ENCODE measurements at places on chromosomes 13 and 19.
A peak's percentile ranks its signal among the peaks of the same experiment; 100 is the strongest.

DNA sequence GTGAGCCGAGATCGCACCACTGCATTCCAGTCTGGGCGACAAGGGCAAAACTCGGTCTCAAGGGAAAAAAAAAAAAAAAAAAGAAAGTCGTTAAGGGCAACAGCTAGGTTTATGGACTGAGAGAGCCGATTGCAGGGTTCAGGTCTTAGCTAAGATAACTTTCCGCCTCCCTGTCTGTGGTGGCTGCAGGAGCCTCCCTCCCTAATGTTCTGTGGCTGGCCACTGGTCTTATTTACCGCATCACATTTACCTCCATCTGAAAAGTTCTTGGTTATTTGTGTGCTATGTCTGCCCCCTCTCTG is 722 bp upstream of the CRTC1 start:
- no peak for DNase-seq

GRCh38 chr13:73717632-73718031 is 416.6 kb downstream of the KLF12 start:
- DNase-seq: peak; percentile 57

GRCh38 chr19:43504426-43505185 is at the start of gene PHLDB3:
Gene PHLDB3, minus strand, starts transcription at chr19:43504746. Its CDS starts 628 bp downstream, at chr19:43504118.
- peak; percentile 63 for DNase-seq

DNA sequence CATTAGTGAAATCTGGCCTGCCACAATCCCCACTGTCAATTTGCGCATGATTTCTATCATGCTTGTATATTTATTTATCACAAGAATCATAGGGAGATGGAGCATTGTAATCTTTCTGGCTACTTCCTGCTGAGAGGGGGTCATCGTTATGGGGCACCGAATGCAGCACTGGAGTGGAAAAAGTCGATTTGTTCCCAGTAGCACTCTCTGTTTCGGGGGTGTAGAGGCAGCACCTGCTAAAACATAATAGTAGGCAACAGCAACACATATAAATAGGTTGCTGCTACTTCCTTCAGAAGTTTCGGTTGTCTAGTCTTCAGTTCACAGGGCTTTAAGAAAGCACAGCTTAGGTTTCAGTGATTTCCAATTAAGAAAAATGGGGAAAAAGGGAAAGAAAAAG is 23.4 kb upstream of the CEACAM21 start:
- no peak for DNase-seq

DNA sequence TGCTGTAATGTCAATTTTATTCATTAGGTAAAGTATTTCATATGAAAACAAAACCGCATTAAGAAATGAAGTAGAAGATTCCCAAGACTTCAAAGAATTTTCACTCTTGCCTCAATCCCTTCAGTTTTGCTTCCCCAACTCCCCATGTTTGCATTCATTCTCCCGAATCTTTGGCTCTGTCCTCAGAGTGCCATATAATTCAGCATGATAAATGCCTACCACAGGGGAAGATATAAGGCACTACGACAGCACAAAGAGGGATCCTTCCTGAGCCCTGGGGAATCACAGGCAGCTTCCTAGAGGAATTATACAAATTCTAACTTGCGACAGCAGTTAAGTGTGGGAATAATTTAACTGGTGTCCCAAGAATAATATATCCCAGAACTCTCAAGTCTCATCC is 68.5 kb downstream of the TSC22D1 start:
- DNase-seq: no peak

GRCh38 chr19:40332669-40333068 is 15.5 kb downstream of the C19orf47 start:
- no peak for DNase-seq

DNA sequence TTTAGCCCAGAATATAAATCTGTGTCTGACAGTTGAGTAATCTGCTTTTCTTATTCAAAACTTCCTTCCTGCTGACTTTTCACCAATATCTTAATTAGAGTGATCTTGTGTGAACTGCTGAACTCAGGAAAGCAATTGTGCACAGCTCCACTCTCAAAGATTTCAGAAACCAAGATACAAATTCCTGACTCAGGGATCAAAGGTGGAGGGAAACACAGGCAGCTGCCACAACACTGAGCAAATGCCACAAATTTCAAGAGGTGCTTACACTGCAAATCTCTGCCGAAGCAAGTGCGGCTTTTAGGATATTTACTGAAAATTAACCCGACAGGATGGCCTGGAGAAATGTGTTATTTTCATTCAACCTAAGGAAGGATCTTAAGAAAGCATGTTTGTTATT is 111.4 kb downstream of the STOML3 start:
- no peak for DNase-seq

GRCh38 chr19:4369109-4369887 is 25.9 kb downstream of the MPND start:
- DNase-seq: peak; percentile 83

DNA sequence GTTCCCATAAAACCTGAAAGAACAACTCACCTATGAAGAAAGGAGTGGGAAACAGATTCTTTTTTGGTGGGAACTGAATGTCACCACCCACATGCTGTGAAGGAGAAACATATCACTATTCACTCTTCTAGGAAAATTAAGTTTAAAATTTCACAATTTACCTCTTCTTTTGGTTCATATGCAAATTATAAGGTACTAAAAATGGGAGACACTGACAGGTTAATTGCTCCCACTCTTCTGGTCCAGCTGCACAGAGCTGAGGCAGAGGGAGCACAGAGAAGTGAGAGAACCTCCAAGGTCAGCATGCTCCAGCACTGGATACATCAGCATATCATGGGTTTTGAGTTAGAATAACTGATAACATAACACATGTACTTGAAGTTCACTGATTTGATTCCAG is 186.9 kb downstream of the FGF14 start:
- no peak for DNase-seq

DNA sequence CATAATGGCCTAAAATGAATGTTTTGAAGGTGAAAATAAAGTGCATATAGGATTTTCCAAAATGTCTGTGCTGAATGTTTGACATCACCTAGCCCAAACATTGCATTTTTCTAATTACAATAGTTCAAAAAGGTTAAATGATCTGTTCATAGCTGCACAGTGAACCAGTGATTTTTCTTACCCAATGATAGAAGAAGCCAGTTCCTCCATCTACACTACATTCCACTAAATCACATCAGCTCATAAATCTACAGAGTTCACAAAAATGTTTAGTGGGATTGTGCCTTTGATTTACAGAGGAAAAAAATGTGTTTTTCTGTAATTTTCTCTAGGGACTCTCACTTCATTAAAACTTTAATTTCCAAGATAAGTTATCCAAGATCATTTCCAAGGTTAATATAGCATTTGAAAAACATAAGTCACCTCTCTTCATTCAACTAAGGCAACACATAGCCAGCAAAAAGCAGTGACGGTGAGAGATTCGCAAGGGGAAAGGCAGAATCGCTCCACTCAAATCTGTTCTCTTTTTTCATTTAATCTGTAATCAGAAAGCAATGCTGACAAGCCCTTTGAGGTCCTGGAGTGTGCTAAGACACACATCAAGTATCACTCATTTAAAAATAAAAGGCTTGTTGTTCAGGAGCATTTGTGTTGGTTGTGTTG is 194.0 kb downstream of the FGF14 start:
- DNase-seq: no peak

DNA sequence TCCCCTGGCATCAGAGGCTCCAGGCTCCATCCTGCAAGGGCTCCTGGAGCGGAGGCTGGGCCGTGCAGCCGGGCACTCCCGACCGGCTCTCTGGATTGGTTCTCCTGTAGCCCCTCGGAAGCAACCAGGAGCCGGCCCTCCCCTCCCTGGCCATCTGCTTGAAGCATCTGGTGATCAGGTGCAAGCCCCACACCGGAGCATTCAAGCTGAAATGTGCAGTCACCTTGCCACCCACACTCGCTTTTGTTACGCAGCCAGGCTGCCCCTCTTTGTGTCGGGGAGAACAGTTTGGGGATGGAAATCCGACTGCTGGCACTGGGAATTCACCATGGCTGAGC is 258.8 kb downstream of the ZNF536 start:
- no peak for DNase-seq

Measured in CD4-positive, alpha-beta T cell treated with Interleukin-12 subunit alpha and Interleukin-12 subunit beta, for 1 hour (primary cell).